ENCODE measurements at places on chromosomes 1 and 21.

DNA sequence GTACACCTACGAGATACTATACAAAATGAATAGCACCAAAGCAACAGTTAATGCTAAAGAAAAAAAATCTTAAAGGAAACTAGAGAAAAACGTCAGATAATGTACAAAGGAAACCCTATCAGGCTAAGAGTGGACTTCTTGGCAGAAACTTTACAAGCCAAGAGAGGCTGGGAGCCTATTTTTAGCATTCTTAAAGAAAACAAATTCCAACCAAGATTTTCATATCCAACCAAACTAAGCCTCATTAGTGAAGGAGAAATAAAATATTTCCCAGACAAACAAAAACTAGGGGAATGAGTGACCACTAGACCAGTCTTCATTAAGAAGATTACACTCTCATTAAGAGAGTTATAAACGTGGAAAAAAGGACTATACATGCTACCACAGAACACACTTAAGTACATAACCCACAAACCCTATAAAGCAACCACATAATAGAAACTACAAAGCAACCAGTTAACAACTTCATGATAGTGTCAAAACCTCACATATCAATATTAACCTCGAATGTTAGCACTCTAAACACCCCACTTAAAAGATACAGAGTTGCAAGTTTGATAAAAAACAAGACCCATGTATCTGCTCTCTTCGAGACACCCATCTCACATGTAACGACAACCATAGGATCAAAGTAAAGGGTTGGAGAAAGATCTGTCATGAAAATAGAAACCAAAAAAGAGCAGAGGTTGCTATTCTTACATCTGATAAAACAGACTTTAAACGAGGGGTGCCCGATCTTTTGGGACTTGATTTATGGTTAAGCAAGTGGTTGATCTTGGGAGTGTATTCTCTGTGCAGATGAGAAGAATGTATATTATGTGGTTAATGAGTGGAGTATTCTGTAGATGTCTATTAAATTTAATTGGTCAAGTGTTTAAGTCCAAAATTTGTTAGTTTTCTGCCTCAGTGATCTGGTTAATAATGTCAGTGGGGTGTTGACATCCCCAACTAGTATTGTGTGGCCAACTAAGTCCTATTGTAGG, 1301.4 kb downstream of the PLA2G4A start:
- no peak for DNase-seq

DNA sequence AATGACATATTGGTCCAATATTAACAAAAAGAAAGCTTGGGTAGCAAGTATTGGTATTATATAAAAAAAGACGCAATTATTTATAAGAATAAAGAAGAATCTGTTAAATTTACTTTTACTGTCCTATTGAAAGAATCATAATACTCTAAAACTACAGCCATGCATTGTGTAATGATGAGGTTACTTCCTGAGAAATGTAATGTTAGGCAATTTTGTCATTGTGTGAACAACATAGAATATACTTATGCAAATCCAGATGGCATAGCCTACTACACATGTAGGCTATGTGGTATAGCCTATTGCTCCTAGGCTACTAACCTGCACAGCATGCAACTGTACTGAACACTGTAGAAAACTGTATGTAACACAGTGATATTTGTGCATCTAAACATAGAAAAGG, 121.2 kb upstream of the PTGFR start:
- no peak for DNase-seq

GRCh38 chr1:12450756-12451559, 167.1 kb downstream of the DHRS3 start:
- no peak for DNase-seq

GRCh38 chr1:20624709-20625108, 8.5 kb upstream of the PINK1 start:
- DNase-seq, result no peak

GRCh38 chr1:172460887-172461315, 17.0 kb upstream of the PIGC start:
- no peak for DNase-seq

GRCh38 chr1:33985656-33986055, 121.8 kb downstream of the HMGB4 start:
- DNase-seq, result no peak

DNA sequence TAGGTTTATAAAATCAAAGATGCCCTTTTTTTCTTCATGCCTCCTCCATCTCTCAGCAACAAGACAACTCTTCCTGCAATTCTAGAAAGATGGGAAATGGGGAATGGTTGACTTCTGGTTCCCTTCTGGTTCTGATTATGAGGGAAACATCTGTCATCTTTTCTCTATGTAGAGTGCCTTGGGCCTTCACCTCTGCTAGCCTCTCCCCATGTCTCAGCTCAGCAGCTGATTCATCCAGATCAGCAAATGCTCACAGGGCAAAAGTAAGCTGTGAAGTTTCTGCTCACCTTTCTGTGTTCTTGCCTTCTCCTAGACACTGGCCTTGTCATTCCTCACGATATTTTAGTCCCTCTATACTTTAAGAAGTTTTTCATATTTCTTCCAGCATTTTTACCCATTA, 17.8 kb upstream of the BECN2 start:
- no peak for DNase-seq

DNA sequence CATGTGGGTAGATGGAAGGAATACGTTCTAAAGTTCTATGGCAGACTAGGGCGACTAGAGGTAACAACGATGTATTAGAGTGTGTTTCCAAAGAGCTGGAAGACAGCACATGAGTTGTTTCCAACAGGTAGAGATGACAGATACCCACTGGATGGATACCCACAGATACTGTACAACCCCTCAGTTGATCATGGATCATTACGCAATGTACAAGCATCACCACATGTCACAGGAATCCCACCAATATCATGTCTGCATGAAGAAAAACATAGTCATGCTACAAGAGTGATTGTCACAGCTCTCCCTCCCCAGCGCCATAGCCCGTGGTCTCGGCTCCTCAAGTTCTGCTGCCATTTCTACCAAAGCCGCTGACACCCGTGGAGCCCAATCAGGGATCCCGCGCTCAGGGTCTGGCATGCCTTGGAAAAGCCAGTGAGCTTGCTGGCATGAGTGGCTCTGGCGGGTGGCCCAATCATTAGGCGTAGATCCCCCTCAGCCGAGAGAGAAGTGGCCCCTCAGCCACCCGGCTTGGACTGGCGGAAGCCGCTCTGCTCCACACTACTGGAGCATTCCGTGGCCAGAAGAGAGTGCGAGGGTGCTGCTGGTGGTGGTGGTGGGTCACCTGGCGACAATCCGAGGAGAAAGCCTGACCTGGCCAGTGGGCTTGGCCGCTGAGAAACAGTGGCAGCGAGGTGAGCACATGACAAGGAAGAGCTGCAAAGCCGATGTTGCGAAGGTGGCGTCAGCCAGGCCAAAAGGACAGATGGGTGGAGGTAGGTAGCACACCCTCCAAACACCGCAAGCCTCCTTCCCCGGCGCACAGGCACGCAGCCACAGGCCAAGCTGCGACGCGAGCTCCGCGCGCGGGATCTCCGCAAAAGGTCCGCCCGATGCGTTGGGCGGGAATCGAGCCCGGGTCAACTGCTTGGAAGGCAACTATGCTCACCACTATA, 65.7 kb upstream of the FCGR2A start:
- no peak for DNase-seq

DNA sequence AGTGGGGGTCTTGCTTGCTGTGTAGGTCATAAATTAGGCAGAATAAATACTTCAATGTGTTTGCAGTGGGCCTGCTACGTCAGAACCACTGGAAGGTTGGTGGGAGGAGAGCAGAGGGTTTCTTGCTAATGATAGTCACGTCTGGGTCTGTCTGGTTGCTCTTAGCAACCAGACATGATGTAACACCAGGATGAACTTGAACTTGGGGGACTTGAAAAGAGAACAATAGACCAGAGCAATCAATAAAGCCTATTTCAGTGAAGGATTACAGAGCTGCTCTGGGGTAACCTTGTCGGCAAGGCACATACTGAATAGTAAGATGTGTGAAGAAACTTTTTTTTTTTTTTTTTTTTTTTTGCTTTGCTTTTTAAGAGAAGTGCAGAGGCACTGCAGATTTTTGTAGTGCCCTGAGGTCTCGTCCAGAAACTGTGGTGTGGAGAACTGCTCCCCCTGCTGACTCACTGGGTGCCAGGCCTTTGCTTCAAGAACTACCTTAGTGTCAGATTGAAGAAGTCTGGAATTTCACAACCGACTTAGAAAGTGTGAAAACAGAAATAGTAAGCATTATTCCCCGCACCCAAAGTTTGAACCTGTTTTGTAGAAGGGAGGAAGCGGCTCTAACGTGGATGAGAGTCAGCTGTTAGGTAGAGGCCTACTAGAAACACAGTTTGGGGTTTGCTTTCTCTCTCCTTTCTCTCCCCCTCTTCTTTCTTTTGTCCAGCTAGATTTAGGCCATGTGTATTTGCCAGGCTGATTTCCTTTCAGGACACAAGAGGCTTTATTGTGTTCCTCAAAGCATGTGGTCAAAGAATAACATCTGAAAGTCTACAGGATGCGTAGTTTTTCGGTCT, 271.6 kb downstream of the TM2D1 start:
- DNase-seq, result peak; percentile 31

DNA sequence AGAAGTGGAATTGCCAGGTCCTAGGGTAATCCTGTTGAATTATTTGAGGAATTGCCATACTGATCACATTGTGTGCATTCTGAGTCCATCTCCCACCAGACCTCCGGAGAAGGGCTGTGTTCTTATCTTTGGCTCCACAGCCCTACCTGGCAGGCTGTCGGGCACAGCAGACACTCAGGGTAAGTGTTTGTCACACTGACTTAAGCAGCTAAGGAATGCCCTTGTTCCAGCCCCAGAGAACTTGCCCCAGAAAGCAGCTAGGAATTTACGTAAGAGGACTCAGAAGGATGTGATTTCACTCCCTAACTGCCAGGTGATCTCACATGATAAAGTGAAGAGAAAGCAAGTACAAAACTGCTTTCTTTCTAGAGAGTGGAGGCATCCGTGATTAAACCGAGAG, 21.0 kb downstream of the VASH2 start:
- DNase-seq, result no peak

DNA sequence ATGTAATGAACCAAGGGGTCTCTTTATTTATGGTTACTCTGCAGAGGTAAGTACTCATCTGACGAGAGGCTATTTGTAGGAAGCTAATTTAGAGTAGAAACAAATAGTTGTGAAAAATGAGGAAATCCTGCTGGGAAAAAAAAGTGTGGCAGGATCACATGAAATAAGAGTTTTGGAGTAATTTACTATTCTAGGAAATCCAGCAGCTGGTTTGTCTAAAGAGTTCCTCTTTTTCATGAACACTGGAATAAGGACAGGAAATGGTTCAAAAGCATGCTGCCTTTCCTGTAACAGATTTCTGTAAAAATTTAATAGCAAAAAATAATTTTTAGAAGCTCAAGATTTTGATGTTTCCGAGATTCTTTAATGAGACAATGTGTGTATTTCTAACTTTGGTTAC, 177.3 kb downstream of the CHRM3 start:
- no peak for DNase-seq

- no peak for DNase-seq
Observed at GRCh38 chr1:184315254-184315653, 71.6 kb upstream of the C1orf21 start.

- no peak for DNase-seq
Observed at GRCh38 chr1:178846306-178846705, 24.6 kb downstream of the ANGPTL1 start.

- DNase-seq, result no peak
Observed at GRCh38 chr1:5637171-5637570, 355.1 kb downstream of the NPHP4 start.

DNA sequence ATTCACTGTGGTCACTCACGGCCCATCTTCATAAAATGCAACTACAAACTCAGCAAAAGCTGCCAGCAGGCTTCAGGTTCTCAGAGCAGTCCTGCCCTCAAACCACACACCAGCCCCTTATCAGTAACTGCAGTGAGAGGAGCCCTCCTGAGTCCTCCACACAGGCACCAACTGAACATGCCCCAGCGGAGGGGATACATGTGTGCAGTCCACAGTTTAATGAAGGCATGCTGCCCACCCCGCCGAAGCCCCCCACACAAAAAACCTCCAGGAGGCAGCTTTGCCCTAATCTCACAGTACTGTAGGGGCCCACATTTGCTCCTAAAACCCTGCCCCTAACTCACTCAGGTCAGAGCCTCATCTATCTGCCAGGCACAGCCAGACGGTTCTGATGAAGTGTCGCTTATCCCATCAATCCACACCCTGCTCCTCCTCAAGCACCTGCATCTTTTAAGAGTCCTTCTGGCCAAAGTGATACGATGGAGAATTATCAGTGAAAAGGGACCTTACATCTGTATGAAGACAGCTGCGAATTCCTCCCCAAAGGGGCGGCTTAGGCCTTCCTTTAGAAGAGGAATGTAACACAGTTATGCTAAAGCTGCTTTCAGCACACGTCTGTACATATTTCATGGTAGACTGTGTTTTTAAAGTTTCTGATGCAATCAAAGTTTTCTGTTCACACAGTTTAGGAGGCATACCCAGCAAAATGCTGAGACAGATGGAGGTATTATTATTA, 3.5 kb downstream of the ABCB10 start:
- no peak for DNase-seq

GRCh38 chr1:206878456-206878855, 13.0 kb downstream of the IL20 start:
- no peak for DNase-seq

GRCh38 chr21:43689556-43690337, 29.2 kb upstream of the PDXK start:
- no peak for DNase-seq

GRCh38 chr1:212700892-212701819, 1.5 kb upstream of the BATF3 start:
- DNase-seq, result no peak

GRCh38 chr1:114224196-114224907, 70.7 kb upstream of the SYT6 start:
- DNase-seq, result no peak

- DNase-seq, result no peak
Observed at GRCh38 chr21:43652616-43653015, 6.7 kb downstream of the HSF2BP start.

GRCh38 chr1:203364806-203365205, 13.9 kb upstream of the FMOD start:
- DNase-seq, result no peak

DNA sequence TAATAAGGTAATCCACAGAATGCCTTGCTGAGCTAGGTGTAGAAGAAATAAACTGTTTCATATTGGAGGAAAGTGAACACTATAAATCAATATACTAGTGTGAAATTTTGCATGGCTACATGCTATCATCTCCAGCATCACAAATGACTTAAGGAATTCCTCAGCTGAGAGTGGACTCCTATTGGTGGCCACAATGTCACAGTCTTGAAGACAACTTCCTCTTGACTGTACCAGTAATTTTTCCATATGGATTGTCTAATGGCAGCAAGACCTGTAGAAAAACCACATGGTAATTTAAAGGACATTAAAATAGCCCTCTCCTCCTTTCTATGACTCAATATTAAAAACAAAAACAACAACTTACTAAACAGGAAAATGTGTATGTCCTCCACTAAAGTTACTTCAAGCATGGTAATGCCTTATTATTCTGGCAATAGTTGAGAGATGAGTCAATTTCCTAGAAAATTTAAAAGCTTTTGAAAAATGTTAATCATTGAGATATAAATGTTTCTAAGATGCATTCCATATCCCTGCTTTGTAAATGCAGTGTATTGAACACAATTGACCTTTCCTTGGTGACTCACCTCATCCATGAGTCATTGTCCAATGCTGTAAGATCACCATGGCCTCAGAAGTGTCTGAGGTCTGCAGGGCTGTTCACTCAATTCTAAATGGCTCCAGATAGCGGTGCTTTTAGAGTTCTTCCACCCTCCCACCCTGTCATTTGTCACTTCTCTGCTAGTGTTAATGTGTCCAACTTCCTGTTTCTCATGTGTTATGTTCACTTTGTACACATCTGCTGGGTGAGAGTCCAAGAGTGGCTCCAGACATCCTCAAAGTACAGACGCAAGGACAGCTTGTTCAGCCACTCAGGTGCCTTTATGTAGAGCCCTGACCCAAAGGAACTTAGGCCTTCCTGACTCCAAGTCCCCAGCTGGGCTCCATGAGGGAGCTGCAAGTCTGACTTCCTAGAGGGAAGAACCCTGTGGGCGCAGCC, 32.8 kb upstream of the DNASE2B start:
- no peak for DNase-seq

Data from stimulated activated CD4-positive, alpha-beta T cell treated with anti-CD3 and anti-CD28 coated beads, Interleukin-1b, Interleukin-23, amount 100 ng/mL, for 1 hour (primary cell).